ENCODE measurements at places on chromosomes 5 and 9. TPM values are rescaled to one million over a fixed set of nuclear protein-coding genes. Genes with fewer than 3 reads are reported as not detected.

The GFI1B gene
- total RNA-seq, result 2.0 TPM

The SLC1A3 gene
- total RNA-seq, result 3.7 TPM

GRCh38 chr5:50855001-50855400 lies 188.6 kb downstream of the PARP8 start:
- H3K4me1 ChIP-seq, result no peaks in the 10 kb centered on the region
- no peaks in the 10 kb centered on the region for H3K36me3 ChIP-seq
- no peaks in the 10 kb centered on the region for H3K27me3 ChIP-seq
- no peak overlapping the region for H3K27ac ChIP-seq
- DNase-seq, result no peak
- H3K4me3 ChIP-seq, result no peak overlapping the region

DNA sequence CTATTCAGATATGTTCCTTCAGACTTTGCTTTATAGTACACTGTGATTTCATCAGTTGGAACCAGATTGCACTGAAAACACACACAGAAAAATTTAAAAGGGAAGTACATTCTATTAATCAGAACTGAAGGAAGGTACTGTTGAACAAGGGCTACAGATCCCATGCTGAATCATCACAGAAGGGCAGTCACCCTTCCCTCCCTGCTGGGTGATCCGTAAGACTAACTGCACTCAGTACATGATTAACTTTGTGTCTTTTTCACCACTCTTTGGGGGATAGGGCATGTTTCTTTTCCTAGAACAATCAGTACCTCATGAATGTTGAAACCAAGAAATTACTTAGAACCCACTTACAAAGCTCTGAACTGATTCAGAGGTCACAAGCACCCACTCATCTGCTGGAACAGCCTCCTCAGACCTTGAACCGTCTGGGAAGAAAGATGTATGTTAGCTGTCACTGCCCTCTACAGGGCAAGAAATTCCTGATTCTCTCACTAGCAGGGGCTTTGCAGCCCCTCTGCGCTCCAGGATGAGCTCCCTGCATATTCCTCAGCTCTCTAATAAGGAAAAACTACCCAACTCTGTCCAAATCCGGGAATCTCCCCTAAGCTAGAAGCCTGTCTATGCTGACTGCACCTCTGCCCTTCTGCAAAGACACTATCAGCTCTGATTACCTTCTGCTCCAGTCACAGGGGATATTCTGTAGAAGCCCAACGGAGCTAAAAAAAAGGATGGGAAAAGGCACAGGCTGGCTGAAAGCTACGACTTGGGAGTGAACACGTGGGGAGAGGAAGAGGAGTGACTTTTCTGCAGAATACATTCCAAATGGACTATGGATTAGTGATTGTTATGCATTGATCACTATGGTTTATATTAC lies 51.0 kb downstream of the IARS1 start:
- no peaks in the 10 kb centered on the region for H3K27me3 ChIP-seq
- H3K36me3 ChIP-seq, result peaks cover 56% of the 10 kb centered on the region
- DNase-seq, result no peak
- H3K4me1 ChIP-seq, result no peaks in the 10 kb centered on the region

Data from transverse colon (tissue), 4 donors.